Activated CD4-positive, alpha-beta T cell treated with anti-CD3 and anti-CD28 coated beads for 36 hours (primary cell): ENCODE measurements at places on chromosomes 7 and 10. TPM values are rescaled to one million over a fixed set of nuclear protein-coding genes. Genes with fewer than 3 reads are reported as not detected.

The MBL2 gene
- not detected for total RNA-seq

The STK17A gene
- 43.2 TPM for total RNA-seq

The LLCFC1 gene
- not detected for total RNA-seq

The UNCX gene
- not detected for total RNA-seq

The ZNF736 gene
- total RNA-seq, result 25.5 TPM

The NXPH1 gene
- total RNA-seq, result not detected

The SH2D4B gene
- not detected for total RNA-seq

The TMEM130 gene
- 0.23 TPM for total RNA-seq

DNA sequence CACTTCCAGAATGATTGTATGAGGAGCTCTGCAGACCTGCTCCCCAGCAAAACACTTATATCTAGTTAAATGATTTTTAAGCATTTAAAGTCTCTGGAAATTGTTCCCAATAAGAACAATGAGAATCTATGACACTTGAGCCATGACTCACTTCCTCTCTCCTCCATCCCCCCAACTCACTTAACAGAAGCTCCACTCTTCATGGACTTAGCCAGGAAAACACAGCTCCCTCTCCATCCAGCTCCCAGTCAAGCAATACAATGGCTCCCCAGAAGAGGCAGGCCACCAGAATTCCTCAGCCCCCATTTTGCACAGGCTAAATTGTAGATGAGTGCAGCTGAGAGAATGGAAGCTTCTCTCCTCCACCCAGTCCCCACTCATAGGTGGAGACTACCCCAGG is 27.0 kb downstream of the AOC1 start:
- DNase-seq, result no peak

GRCh38 chr10:48399551-48399950 is 93.1 kb downstream of the MAPK8 start:
- no peak for DNase-seq

- DNase-seq, result no peak
Observed at GRCh38 chr7:42720991-42721796, 190.7 kb downstream of the C7orf25 start.

GRCh38 chr10:108597031-108597430 is 1326.3 kb downstream of the XPNPEP1 start:
- DNase-seq, result no peak

- no peak for DNase-seq
Observed at GRCh38 chr10:80496555-80497172, 41.0 kb upstream of the SH2D4B start.

DNA sequence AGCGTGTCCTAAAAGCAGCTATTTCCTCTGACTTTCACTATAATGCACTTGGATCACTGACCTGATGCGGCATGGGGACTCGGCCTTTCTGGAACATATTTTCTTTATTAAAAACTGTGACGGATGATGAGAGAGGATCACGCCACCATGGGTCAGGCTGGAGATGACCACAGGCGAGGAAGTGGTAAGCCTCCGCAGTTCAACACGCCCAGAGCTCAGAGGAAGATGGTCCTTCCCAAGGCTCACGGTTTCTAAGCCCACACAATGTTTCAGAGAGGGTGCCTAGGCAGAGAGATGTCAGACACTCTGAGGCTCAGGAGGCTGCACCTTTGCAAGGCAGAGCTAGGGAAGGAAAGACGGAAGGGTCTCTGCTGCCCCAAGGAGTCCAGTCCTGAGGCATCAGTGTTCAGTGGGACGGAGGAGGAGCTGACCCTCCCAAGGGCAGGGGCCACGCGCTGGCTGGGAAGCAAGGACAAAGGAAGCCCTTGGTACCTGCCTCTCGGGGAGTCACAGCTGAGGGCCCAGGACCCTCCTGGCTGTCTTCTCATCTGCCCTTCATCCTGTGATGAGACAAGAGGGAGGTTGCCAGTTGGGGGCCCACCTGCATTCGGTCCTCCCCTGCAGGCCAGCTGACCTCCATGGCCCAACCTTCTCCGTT is 9.5 kb downstream of the CHST15 start:
- DNase-seq, result no peak

DNA sequence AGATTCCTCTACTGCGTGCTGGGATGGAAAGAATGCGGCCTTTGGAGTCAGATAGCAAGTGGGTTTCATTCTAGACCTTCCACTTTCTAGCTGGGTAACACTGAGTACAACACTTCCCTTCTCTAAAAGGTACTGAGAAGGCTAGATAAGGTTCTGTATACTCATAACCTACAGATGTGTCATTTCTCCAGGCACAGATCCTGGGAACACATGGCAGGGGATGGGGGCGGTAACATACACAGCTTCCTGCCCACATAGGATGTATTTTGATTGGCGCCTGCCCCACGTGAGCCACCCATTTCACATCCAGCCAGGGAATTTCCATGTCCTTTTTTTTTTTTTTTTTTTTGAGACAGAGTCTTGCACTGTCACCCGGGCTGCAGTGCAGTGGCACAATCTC is 31.8 kb downstream of the KLRG2 start:
- no peak for DNase-seq

- no peak for DNase-seq
Observed at GRCh38 chr10:97144297-97144696, 41.5 kb downstream of the SLIT1 start.

DNA sequence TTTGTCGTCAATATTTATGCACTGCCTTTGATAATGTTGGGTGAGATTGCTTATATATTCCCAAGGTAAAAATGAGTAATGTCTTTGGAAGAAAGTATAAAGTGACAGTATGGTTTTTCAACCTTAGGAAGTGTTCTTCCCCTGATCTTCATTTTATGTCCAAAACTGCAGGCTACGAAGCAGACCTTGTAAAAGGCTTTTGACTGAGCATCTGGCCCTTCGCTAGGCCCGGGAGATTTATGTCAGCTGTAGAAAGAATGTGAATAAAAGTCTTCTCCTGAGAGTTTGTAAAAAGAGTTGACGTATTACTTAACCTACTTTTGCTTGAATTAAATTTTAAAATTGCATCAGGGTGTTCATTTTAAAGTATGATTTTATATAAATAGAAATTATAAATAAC is 116.8 kb downstream of the CPED1 start:
- no peak for DNase-seq

DNA sequence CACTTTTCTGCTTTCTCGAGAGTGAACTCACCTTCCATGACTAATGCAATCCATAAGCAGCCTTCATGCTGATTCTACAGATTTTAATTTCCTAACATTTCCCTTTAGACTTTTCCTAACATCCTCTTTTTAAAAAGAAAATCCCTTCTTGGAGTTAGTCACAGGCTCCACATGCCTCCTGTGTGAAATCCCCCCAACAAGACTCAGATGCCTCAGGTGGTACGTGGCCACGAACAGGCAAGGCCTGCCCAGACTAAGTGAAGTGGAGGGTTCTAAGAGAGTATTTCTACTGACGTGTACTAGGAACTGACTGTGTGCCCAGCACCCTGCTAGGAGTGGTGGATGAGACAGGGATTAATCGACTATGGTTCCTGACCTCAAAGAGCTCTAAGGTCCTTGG is 125.9 kb upstream of the HPS1 start:
- no peak for DNase-seq

DNA sequence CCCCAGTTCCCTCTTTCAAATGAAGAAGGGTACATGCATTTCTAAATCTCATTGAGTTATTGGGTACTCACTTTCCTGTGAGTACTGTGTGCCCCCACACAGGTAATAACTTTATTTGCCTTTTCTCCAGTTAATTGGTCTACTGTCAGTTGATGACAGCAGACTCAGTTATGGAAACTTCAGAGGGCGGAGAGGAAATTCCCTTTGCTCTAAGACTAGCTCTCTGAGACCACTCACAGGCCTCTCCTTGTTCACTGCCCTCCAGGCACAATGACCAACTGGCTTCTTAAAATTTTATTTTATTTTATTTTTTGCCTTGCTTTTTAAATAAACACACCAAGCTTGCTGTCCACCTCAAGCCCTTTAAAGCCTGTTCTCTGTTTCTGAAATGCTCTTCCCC is 235.8 kb upstream of the AOAH start:
- no peak for DNase-seq

DNA sequence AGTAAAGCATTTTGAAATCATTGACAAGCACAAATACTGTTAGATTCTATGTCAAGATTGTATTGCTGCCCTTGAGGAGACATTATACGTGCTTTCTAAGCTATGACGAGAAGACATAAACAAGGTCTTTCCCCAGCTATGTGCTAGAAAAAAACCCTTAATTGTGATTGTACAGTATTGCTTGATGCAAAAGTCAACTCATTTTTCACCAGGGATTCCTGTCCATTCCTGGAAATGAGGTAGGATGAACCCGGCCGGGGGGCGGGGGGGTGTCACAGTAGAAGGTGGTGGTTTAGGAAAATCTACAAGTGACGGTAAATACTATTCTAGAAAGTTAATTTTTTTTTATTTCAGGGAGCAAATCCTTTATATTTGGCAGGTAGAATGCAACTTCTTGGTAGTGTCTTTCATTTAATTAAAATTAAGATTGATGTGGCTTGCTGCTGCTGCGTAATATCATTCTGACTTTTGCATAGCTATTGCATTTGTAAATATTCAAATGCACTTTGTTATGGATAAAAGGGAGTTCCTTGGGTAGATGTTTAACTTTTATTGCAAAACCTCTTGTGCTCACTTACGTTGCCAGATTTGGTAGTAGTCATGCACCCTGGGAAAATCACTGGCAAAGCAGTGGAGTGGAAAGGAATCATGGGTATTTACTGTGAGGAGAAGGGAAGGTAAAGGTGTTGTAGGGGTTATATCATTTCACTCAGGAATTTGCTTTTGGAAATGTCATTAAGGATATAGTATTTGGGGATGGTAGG is 164.4 kb upstream of the PRPS1L1 start:
- DNase-seq, result no peak

GRCh38 chr10:21749788-21750187 is 215.8 kb downstream of the MLLT10 start:
- no peak for DNase-seq

DNA sequence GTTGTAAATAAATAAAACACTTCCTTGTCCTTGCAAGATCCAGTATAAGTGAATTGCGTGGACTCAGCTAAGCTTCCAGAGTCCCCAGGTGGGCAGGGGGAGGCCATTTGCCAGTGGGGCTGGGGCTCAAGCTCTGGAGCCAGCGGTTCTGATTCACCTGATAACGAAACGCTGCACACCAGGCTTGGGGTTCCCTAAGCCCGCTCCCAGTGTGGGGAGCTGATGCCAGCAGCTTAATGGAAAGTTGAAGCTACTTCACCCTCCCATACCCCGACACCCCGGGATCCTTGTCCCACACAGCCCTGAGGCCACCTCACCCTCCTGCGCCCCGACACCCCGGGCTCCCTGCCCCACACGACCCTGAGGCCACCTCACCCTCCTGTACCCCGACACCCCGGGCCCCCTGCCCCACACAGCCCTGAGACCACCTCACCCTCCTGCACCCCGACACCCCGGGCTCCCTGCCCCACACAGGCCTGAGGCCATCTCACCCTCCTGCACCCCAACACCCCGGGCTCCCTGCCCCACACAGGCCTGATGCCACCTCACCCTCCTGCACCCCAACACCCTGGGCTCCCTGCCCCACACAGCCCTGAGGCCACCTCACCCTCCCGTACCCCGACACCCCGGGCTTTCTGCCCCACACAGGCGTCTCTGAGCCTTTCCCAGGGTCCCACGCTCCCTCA is 30.8 kb downstream of the FKBP6 start:
- DNase-seq, result no peak

DNA sequence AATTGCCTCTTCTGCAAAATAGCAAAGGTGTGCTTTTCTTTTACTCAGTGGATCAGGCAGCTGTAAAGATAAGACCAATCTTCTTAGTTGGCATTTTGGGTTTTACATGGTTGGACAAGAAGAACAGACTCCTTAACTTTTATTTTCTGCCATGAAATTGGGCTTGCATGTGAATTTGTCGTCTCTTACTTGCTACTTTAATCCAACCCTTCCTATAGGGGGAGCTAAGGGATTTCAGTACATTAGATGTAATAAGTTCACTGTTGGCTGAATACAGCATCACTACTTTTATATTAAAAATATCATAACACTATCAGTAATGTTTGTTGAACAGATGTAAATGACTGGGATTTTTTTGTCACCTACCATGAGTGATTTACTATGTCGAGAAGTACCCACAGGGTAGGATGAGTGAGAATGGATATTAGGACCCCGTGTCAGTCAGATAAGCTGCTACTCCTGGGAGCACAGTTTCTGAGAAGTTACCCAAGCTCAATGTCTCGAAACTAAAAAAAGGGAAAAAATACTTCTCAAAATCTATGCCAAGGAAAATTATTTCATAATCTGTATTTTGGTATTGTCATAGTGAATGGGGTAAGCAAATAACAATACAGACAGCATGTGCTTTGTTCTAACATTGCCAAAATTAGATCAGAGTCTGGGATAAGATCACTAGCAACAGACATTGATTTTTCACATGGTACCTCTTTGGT is 127.4 kb upstream of the AGR3 start:
- DNase-seq, result no peak

DNA sequence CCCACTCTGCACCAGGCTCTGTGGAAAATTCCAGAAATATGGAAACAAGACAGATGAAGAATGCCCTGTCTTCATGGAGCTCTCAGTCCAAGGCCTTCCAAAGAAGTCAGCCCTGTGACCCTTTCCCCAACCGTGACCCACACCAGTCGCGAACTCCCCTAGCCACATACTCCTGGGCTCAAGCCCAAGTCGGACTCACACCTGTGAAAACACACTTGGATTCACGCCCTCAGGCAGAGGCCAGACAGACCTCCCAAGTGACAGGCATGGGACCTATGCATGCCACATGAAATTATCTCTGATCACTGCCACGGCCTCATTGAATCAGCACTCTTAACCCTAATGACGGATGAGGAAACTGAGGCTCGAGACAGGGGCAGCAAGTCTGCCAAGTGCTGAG is 42.5 kb downstream of the ZCCHC24 start:
- DNase-seq, result no peak

DNA sequence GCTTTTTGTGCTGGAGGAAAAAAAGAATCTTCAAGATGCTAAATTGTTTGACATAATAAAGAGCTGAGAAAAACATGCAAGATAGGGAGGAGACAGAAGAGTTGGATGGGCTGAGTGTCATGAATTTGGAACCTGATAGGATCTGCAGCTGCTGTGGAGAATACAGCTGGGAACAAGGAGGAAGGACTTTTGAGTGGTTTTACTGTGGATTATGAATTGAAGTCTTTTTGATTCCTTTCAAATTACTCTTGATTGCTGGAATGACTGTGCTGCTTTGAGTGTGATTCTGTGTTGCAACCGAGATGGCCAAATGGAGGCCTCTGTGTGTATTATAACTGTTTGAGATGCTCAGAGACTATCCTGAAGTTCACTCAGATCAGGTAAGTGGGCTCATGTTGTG is 4.0 kb downstream of the EFCAB10 start:
- DNase-seq, result no peak

GRCh38 chr7:150737265-150738055 is at the start of gene GIMAP5:
Gene GIMAP5 (plus strand): TSS chr7:150737418. CDS start chr7:150740885, 3,467 bp downstream.
- peak; percentile 75 for DNase-seq

- no peak for DNase-seq
Observed at GRCh38 chr10:133405844-133406527, 12.0 kb downstream of the MTG1 start.
